ENCODE measurements at places on chromosomes 2 and 18. TPM values are rescaled to one million over a fixed set of nuclear protein-coding genes. Genes with fewer than 3 reads are reported as not detected.

KIAA2012 gene
- total RNA-seq: not detected

REEP1 gene
- 0.67 TPM for total RNA-seq

ASB18 gene
- not detected for total RNA-seq

PIKFYVE gene
- 8.0 TPM for total RNA-seq

SPC25 gene
- total RNA-seq: 20.3 TPM

TEX44 gene
- total RNA-seq: not detected

CCL20 gene
- total RNA-seq: 7.7 TPM

MYO1B gene
- 65.7 TPM for total RNA-seq

All from A549 treated with CORT108297 at 1 μM for 4 hours (cell line).